CD4-positive, alpha-beta T cell treated with Interleukin-1 beta for 1 hour (primary cell): ENCODE measurements at places on chromosomes 16 and 17.

- peak; percentile 88 for DNase-seq
Observed at GRCh38 chr16:29807426-29808218, 1.3 kb downstream of the MAZ start.

- no peak for DNase-seq
Observed at GRCh38 chr16:66064801-66065530, 301.5 kb upstream of the CDH5 start.

- no peak for DNase-seq
Observed at GRCh38 chr16:25148568-25149215, 37.1 kb downstream of the LCMT1 start.

DNA sequence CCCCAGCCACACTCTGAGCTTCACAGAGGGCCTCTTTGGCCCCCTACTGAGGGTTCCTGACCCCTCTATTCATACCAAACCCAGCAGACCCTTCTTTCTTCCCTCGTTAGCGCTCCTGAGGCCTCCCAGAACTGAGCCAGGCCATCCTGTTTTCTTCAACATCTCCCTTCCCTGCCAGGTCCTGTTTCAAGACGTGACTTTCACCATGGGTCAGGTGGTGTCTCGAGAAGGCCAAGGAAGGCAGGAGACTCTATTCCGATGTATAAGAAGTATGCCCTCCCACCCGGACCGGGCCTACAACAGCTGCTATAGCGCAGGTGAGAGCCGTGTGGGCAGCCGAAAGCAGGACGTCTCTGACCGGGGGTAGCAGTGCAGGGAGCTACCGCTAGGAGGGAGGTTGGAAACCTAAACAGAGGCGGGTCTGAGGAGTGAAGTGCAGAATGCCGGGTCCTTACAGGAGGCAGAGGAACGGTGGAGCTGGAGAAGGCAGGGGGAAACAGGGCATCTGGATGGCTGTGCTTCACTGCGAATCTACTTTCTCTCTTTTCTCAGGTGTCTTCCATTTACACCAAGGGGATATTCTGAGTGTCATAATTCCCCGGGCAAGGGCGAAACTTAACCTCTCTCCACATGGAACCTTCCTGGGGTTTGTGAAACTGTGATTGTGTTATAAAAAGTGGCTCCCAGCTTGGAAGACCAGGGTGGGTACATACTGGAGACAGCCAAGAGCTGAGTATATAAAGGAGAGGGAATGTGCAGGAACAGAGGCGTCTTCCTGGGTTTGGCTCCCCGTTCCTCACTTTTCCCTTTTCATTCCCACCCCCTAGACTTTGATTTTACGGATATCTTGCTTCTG is 1.3 kb upstream of the SENP3 start:
- DNase-seq = peak; percentile 58

- DNase-seq = peak; percentile 39
Observed at GRCh38 chr17:70168977-70169708, at the start of gene KCNJ2. KCNJ2 (plus strand) TSS chr17:70169532; CDS start chr17:70175040, 5,508 bp downstream.

DNA sequence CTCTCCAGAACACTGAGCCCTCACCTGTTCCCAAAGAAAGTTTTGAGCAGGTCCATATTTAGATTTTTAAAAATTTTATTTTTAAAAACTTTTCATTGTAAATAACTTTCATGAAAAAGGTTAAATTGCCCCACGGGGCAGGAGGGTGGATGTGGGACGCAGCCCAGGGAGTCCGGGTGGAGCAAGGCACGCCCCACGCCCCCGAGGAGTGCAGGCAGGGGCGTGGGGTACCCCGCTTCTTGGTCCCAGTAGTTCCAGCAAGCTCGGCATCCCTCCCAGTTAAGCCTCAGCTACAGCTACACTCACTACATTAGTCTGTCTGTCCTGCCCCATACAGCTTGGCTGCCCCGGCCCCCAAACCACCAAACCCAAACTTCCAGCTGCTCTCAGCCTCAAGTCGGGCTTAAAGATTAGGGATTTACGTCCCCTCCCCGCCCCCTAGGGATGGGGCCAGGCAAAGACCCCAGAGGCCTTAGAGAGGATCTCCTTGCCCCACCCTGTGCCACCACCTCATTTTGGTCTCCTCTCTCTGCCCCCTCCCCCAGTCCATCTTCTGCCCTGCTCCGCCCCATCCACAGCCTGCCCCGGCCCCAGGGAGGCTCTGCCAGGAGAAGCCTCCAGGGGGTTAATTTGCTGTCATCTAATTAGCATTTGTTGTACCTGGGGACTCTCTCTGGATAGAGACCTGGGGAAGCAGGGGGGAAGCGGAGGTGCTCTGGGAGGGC is 4.6 kb downstream of the FOXJ1 start:
- no peak for DNase-seq

DNA sequence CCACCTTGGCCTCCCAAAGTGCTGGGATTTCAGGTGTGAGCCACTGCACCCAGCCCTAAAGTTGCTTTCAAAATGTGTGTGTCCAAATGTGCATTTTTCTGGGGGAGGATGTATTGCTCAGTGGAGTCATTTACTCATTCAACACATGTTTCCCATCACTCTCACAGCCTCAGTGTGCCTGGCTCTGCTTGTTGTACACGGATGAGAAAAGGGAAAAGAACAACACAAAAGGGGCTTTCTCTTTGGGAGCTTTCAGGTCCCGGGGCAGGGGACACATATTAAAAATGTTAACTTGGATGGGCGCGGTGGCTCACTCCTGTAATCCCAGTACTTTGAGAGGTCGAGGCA is 1.7 kb upstream of the PPL start:
- DNase-seq = no peak

DNA sequence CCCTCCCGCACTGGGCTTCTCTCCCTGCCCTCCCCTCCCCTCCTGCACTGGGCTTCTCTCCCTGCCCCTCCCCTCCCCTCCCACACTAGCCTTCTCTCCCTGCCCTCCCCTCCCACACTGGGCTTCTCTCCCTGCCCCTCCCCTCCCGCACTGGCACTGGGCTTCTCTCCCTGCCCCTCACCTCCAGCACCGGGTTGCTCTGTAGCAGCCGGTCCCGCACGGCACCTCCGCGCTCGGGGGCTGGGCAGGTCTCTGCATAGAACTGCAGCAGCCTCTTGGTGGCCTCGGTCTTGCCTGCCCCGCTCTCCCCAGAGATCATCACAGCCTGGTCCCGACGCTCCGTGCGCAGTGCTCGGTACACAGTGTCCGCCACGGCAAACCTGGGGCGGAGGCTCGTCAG is 9.8 kb downstream of the MYO1C start:
- no peak for DNase-seq

- peak; percentile 58 for DNase-seq
Observed at GRCh38 chr17:67718325-67718941, 697 bp downstream of the NOL11 start.

GRCh38 chr17:10729334-10730193 is at the start of gene TMEM220:
TMEM220 (minus strand) TSS chr17:10730023; CDS start chr17:10729851, 172 bp downstream.
- DNase-seq = peak; percentile 28

GRCh38 chr16:21120976-21121520 is 29.6 kb downstream of the DNAH3 start:
- DNase-seq = no peak

- DNase-seq = no peak
Observed at GRCh38 chr16:28572696-28573510, 19.2 kb downstream of the SGF29 start.

- DNase-seq = no peak
Observed at GRCh38 chr16:57676553-57677085, 8.5 kb downstream of the ADGRG3 start.

GRCh38 chr17:78674595-78675315 is 97.6 kb upstream of the DNAH17 start:
- no peak for DNase-seq

GRCh38 chr17:63826468-63827001 is 696 bp upstream of the PSMC5 start:
- no peak for DNase-seq

DNA sequence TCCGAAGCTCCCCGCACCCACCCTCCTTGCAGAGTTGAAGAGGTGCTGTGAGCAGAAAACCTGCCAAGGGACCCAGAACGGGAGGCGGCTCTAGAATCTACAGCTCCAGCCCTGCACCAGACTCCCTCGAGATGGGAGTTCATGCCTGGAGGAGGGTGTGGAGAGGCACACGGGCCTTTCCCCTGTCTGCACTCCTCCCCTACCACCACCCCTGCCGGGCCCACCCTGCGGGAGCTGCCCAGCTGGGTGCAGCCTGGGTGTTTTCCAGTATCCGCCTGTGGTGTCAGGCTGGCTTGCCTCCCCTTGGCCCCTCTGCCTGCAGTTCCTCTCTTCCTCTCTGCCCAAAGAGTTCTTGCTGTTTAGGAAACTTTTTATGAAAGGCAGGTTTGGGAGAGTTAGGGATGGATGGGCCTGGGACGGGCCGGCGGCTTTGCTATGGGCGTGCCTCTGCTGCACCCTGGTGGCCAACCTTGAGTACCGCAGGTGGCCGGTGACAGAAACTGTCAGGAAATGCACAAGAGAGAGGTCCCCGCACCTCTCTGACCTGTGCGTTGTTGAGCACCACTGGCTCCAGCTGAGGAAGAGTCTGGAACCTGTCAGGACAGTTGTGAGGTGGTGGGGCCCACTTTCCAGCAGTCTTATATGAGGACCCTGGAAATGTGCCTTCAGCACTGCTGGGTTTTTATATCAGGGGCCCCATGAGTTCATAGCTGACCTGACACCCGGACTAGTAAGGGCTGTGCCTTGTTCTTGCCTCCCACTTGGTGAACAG is 354.1 kb downstream of the SEC14L1 start:
- peak; percentile 79 for DNase-seq

DNA sequence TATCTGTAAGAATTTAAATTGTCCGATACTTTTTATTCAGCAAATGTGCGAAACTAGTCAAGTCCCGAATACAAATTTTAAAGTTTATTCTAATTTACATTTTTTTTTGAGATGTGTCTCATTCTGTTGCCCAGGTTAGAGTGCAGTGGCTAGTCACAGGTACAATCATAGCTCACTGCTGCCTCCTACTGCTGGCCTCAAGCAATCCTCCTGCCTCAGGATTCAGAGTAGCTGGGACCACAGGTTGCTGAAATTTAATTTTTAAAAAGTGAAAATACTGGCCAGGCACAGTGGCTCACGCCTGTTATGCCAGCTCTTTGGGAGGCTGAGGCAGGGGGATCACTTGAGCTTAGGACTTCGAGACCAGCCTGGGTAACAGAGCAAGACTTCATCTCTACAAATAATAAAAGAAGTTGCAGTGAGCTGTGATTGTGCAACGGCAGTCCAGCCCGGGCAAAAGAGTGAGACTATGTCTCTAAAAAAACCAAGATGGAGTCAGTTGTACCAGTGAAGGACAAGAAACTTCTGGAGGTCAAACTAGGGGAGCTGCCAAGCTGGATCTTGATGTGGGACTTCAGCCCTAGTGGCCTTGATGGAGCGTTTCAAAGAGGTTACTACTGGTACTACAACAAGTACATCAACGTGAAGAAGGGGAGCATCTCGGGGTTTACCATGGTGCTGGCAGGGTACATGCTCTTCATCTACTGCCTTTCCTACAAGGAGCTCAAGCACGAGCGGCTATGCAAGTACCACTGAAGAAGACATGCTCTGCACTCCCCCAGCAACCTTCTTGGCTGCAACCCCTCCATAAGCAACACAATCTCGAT is 5.6 kb downstream of the POLG2 start:
- peak; percentile 62 for DNase-seq

DNA sequence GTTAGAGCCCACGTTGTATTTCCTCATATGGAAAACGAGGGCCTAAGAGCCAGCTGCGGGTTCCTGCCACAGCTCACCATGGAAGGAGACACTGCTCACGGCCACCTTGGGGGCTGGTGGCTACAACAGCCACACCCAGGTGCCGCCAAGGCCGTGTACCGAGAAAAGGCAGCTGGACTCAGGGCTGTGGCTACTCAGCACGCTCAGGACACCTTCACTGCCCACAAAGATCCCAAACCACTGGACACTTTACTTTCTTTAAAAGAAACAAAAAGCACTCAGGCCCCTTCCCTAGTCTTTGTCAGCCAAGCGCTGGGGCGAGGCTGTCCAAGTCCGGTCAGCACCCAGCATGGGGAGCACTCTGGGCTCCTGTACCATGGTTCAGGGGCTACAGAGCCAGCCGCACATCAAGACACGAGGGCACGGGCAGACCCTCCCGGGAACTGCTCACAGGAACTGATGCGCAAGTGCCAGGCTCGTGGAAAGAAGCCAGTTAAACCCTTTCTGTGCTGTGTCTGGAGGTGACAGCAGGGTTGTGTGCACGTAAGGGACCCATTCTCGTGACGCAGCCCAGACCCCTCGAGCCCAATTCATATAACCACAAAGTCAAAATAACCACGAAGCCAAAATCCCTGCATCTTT is 18.5 kb downstream of the SLC16A3 start:
- DNase-seq = no peak

DNA sequence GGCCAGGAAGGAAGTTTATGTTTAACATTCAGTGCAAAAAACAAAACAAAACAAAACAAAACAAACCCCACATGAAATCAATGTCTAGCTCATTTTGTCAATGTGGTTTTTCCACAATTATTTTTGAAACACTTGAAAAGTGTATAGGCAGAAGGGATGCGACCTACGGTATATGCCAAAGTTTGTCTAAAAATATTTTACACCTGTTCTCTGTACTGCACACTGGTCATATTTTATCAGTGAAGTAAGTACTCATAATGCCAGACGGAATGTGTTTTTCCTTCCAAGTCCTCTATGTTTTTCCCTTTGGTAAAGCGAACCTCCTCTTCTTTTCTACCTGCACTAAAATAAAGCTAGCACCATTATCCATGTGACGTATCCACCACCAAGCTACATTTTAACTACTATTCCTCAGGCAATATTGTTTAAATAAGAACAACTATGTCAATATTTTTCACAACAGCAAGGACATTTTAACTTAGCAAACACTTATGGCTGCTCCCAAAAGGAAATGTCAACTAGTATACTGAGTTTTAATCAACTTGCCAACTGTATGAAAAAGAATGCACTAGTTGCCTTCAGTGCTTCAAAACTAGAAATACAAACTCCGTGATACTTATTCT is 10.3 kb downstream of the TOB1 start:
- DNase-seq = no peak

- DNase-seq = no peak
Observed at GRCh38 chr17:77178050-77178449, 37.3 kb downstream of the SEC14L1 start.
